ENCODE measurements at places on chromosomes 2 and 18.

GRCh38 chr18:65938592-65939372 lies 188.0 kb downstream of the CDH7 start:
- peak; percentile 0 for DNase-seq

DNA sequence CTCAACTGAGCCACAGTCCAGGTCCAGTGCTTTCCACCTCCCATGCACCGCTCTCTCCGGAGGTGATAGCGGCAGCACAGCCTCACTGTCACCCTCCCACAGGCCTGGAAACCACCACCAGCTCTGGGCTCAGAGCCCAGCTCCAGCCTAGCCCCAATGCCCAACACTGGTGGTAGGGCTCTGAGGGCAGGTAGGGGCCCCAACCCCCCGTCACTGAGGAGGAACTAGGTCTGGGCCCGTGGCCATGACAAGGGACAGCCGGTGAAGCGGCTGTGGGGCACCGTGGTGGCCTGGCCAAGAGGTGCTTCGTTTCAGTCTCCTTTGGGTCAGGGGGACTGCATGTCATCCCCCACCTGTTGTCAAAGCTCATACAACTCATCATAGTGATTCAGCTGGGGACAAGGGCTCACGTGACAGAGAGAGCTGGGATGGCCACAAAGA lies 5.5 kb upstream of the TMEM214 start:
- DNase-seq: no peak

DNA sequence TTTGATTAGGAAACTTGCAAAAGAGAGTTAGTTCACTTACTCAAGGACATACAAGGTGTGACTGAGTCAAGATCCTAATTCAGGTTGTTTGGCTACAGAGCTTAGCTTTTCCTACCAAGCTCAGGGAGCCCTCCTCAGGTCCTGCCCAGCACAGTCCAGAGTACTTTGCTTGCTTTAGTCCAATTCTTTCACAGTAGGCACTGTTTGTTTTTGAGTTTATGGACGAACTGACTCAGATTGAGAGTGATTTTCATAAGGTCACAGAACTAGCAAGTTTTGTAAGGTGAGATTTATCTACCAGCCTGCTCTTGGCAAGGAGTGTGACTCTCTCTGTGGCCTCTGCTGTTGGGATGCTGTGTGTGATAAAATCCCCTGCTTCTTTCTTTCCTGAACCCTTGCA lies 310.5 kb downstream of the PTPRM start:
- no peak for DNase-seq

GRCh38 chr2:228747483-228747882 lies 523.6 kb downstream of the PID1 start:
- DNase-seq: no peak

- no peak for DNase-seq
Observed at GRCh38 chr2:231664727-231665126, 43.6 kb upstream of the PTMA start.

GRCh38 chr2:204024503-204024902 lies 87.9 kb downstream of the ICOS start:
- DNase-seq: peak; percentile 19

All from HCT116 (cell line).